LNCaP clone FGC (cell line): ENCODE measurements at places on chromosomes 2 and 18.

DNA sequence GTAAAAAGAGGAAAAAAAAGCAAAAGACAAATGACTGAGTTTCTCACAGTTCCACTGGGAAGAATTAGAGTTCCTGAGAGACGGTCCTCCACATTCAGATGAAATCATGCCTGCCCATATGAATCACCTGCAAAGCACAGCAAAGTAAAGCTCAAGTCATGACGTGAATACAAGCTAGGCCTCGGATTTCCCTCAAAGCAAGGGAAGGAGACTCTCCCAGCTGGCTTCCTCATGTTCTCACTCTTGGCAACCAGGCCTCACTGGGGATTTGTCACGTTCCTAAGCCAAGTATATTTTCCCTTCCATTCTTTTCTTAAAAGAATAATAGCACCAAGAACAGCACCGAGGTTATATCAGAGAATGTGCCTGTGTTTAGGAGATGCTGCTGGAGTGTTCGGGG, 47.0 kb downstream of the CYP27C1 start:
- DNase-seq: no peak

DNA sequence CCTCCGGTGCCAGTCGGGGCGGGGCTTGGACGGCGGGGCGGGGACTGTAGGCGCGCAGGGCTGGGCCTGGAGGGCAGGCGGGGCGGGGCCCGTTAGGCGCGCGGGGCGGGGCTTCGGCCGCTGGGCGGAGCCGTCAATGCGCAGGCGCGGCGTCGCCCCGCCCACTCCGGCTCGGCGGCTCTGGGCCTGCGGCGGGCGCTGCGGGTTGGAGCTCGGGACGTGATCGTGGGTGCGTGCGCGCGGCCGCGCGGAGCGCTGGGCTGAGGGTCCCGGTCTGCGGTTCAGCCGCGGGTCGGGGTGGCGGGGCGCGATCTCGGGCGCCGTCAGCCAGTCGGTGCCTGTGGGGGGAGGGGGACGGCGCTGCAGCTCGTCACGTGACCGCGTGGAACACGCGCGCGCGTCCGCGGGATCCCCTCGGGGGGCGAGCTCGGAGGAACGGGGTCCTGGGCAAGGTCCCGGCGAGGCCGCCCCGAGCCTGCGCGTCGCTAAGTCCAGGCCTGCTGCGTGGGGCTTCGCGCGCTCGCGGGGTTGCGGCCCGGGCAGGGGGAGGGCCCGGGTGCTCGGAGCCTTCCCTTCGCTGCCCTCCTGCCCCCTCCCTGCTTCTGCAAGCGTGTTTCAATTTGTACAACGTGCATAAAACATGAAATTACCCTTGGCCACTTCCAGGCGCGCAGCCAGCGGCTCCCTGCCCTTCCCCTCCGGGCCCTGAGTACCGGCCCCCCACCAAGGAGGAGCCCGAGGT, at the start of gene D2HGDH:
D2HGDH (plus strand) TSS at position 164 of the 742 bp plus-strand sequence. CDS start 595 bp downstream, outside the sequence.
- no peak for DNase-seq

DNA sequence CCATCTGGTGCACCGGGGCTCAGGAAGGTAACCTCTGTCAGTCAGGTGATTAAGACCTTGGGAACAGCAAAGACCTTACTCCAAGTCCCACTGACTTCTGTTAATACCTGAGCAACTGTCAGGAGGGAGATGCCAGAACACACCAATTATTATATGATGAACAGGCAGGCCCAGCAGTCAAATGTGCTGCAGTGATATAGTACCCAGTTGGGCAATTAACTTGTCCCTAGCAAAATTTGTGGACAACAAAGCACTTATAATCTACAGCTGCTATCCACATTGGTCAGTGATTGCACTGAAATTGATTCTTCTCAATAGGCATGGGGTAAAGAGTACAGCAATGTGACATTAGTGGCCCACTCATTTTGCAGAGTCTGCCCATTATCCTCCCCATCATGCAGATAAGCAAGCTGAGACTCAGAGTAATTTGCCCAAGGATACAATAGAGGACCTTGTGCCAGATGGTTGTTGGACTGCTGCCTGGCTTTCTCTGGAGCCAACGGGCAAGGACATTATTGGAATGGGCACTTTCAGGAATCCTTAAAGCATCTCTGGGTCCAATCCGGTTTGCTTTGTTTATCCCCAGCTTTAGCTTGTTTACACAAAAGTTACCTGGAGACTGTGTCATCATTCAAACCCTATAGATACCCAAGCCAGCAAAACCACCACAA, 147.6 kb downstream of the CCBE1 start:
- peak; percentile 96 for DNase-seq

DNA sequence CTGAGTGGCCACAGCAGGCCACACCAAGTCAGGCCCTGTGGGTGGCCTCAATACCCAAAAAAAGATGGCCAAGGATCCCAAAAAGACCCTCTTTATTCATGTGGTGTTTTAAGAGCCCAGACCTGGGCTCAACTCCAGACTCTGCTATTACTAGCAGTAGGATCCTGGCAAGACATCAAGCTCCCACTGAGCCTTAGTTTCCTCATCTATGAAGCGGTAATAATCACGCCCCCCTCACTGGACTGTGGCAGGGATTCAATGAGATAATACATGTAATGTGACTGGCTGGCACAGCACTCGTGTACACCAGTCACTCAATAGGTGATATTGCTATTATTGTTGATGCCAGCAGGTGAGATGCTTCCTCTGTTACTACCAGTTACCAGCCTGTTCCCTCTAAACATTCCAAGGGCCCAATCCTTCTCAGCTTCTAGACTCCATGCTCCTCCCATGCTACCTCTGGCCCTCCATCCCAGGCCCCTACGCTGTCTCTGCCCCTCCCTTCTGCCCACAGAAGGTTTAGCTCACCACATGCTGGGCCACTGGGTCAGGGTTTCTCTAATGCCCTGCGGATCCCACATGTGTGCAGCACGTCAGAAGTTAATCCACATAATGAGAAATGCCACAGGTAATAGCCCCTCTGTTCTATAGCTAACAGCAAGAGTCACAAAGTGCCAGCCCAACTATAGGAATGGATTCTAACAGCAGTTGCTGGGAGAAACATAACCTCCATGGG, 51.2 kb downstream of the SLC4A5 start:
- DNase-seq: no peak

GRCh38 chr2:222671259-222672067, at the start of gene MOGAT1:
Gene MOGAT1 (plus strand): TSS chr2:222671658. CDS start chr2:222671786, 128 bp downstream.
- no peak for DNase-seq

- no peak for DNase-seq
Measured at GRCh38 chr2:121521359-121521758, 9.3 kb upstream of the RNU4ATAC start.

DNA sequence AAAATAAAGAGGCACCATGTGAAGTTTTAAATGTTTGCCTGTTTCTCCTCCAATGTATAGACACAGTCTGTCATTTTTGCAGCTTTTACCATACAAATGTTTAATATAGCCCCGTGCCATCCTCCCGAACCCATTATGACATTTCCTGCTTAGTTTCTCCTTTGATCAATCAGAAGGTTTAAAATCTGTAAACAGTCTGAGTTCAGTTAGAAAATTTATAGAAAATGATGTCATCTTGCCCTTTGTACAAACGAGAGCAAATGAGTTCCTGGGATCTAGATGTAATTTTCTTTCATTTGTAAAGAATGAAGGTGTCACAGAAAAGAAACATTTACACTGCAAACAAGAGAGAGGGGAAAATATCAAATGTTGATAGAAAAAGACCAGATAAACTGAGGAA, 62.7 kb upstream of the NFU1 start:
- DNase-seq: no peak

DNA sequence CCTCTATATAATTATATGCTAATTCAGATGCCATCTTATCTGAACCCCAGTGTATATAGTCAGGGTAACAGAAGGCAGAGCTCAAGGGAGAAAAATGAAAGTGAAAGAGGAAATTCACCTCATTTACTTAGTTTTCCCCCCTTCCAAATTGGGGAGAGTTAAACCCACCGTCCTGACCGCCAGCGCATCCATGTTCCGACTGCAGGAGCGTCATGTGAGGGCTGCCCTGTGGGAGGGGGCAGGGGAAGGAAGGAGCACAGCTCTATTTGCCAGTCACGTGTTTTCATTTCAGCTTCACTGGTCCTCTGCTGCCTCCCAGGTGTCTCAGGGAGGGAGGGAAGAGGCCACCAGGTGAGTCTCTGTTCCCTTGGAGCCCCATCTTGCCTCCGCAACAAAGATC, 13.2 kb downstream of the CNNM4 start:
- DNase-seq: no peak

DNA sequence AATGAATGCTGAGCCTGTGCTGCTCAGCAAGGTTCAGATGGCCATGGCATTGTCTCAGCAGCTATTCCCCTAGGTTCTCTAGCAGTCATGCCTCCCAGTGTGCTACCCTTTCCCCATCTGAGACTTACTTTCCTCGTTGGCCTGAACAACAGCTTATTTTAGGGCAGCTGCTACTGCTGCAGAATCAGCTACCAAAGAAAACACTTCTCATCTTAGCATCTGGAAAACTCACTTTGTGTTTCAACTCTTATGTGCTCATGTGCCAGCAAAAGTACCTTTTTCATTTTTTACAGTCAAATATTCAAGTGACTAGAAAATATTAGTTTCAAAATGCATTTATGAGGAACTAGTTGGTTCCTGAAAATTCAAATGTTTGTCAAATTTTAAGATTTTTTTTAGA, 60.4 kb upstream of the ZNF397 start:
- DNase-seq: no peak

GRCh38 chr2:180570864-180571263, 409.5 kb upstream of the UBE2E3 start:
- DNase-seq: no peak
